T-helper 2 cell (primary cell): ENCODE measurements at places on chromosomes 2 and 18.

- no peak for DNase-seq
Measured at GRCh38 chr2:112622528-112622849, 23.2 kb upstream of the SLC20A1 start.

- no peak for DNase-seq
Measured at GRCh38 chr2:223008956-223009355, 43.0 kb upstream of the KCNE4 start.

GRCh38 chr2:38128653-38129052 is 52.7 kb upstream of the CYP1B1 start:
- no peak for DNase-seq

DNA sequence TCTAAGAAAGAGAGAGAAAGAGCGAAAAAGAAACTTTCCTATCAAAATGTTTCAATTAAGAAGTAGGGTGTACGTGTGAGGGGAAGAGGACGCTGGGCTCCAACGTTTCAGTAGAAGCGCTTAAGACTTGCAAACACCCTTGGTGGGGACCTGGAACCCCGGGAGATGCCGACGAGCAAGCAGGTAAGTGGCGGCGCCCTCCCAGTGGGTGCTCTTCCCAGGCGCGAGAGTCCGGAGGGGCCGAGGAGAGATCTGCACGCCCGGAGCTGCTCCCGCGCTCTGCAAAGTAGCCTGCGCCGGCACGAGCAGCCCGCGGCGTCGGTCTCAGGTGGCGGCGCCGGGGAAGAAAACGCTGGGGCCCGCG is 678 bp upstream of the OTX1 start:
- DNase-seq, result no peak

- no peak for DNase-seq
Measured at GRCh38 chr2:61604433-61604832, 66.3 kb upstream of the XPO1 start.

- no peak for DNase-seq
Measured at GRCh38 chr2:138727956-138728355, 52.2 kb downstream of the NXPH2 start.

GRCh38 chr2:68997401-68997800 is 15.6 kb upstream of the ANTXR1 start:
- no peak for DNase-seq

- no peak for DNase-seq
Measured at GRCh38 chr2:45545943-45546342, 65.1 kb downstream of the SRBD1 start.

- no peak for DNase-seq
Measured at GRCh38 chr2:29627279-29627711, 294.1 kb downstream of the ALK start.

DNA sequence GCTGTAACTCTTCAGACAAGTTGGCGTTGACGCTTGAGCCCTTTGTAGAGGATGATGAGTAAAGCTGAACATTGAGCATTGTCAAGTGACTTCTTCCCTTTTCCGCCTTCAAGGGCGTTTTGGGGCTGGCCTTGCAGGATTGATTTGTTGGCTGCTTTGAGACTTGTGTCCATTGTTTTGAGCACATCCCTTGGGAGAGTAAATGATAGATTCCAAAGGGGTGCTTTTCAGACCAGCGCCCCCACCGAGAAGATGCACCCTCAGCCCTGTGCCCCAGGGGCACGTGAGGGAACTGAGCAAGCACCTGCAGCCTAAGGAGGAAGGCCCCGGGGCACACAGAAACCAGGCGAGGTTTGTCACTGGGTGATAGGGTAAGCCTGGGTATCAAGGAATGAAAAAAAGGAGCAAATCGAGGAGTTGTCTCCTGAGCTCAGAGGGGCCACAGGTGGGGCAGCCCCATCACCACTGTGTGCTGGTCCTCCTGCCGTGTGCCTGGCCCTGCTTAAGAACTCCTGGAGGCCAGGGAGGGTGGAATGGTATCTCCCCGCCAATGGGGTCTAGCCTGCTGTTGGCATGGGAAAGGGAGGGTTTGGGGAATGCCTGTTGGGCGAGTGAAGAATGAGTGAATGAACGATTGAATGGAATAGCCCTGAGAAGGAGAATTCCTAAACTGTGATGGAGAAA is 64.0 kb downstream of the RAB31 start:
- no peak for DNase-seq

DNA sequence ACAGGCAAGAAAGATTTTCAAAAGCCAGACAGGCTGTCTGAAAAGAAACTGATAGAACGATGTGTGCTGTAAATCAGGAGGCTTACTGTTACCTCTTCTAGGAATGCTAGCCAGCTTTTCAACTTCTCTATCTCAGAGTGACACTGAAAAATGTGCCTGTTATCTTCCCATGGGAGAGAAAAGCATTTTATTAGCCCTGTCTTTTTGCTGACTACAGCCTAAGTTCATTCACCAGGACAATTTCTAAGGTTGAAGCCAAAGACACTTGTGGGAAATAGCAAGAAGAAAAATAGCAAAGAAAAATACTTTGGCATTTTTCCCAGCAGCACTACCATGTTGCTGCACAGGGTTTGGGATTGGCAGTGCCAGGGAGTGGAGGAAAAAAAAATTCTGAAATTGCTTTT is 34.0 kb downstream of the ABCB11 start:
- no peak for DNase-seq

DNA sequence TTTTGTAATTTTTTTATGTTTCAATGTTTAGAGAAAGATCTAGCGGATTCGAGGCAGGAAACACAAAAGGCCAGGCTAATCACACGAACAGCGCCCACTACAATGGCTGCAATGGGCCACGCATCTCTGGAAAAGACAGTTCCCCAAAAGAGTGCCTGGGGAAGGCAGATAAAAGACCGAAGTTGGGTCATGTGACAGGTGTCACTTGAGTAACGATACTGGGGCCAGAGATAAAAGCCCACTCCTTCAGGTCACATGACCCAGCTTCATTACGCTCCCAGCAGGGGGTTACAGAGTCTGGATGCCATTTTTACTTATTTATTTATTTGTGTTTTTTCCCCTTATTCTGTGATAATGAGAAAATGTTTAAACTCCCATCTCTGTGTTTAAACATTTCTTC is 95.4 kb downstream of the CDK15 start:
- DNase-seq, result no peak

DNA sequence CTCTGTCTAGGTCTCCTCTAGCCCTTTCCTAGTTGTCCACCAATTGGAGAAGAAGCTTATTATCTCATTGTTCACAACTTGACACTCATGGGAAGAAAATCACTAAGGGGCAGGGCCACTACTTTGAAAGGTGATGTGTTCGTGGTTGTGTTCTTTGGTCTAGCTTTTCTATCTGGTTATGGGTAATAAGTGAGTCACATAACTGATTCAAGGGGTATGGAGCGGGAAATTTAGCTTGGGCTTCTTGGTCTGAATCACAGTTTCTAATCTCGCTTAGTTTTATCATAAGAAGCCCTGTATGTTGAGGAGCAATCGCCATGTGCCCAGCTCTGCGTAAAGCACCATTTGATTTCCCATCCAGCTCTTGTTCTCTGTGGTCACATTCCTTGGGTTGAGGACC is 18.7 kb upstream of the DYTN start:
- DNase-seq, result no peak

- no peak for DNase-seq
Measured at GRCh38 chr2:138554123-138554522, 52.6 kb downstream of the SPOPL start.

DNA sequence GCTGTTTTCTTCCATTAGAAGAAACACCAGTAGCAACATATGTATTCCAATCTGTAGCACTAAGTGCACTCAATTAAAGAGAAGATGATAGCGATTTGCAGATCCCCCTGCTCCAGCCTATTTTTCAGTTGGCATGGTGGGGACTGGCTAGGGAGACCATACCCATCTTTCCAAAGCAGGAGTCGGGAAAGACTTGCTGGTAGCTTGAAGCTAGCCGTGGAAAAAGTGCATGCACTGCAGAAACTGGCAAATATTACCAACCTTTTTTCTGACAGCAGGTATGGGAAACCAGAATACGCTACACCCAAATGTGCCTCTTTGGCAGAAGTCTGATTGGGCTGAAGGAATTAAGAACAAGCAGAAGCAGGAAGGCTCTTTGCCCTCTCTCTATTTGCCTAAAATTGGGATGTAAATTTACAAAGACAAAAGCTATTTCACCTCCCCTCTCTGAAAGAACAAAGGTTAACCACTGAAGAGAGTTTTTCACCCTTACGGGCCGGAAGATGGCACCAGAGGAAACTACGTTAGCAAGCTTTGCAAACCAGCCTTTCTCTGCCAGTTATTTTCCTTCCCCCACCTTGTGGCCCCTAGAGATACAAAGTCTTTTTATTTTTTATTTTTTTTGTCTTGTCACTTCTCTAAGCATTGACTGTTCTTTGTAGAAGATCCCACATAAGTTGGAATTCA is 273.1 kb downstream of the DLGAP1 start:
- DNase-seq, result no peak

GRCh38 chr2:30764021-30764800 is 43.0 kb downstream of the CAPN13 start:
- no peak for DNase-seq

DNA sequence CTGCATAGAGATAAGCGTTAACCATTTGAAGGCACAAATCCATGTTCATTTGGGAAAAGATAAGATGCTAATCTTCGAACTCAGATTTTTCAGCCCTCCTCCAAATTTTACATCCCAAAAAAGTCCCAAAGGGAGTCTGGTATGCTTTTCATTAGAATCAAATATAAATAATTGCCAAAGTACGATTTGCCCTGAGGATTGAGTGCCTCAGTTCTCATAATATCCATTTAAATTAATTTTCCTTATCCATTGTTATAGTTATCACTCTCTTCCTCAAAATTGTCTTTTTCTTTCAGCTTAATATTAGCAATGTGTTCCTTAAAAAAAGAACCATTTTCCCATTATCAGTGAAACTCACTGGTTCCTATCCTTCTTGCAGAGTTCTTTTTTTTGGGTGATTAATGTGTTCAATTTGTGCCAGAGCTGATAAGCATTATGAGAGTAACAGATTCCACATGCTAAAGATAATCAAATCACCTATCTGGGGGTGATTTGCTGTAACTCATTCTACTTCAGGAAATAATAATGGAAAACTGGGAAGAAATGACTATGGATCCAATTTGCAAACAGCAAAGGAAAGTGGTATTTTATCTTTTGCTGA is 686 bp downstream of the HNMT start:
- no peak for DNase-seq

DNA sequence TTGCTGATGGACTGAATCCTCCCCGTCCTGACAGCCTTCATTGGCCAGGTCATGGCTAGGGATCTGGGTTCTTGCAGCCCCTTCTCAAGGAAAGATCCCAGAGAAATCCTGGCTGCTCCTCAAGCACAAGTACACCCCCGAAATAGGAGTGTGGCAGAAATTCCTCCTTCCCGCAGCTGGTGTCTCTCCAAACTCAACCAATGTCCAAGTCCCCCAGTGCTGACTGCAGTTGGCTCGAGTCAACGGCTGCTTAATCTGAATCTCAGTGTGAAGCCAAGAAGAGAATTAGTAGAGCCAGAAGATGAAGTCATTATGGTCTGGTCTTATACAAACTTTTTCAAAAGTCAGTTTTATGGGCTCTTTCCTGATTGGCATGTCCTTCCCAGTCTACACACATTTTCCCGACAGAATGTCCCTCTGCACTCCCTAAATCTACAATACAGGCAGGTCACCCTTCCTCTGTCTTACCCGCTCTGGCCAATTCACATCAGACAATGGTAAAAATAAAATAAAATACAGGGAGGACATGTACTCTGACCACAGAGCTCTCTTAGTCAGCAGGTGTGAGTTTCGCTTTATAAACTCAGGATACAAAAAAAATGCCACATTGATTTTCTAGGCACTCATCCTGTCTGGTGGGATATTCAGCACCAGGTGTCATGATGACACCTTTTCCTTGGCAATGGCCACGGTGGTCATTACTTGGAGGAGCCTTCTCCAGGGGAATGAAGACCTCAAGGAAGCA is 76.9 kb upstream of the PAPOLG start:
- DNase-seq, result no peak

DNA sequence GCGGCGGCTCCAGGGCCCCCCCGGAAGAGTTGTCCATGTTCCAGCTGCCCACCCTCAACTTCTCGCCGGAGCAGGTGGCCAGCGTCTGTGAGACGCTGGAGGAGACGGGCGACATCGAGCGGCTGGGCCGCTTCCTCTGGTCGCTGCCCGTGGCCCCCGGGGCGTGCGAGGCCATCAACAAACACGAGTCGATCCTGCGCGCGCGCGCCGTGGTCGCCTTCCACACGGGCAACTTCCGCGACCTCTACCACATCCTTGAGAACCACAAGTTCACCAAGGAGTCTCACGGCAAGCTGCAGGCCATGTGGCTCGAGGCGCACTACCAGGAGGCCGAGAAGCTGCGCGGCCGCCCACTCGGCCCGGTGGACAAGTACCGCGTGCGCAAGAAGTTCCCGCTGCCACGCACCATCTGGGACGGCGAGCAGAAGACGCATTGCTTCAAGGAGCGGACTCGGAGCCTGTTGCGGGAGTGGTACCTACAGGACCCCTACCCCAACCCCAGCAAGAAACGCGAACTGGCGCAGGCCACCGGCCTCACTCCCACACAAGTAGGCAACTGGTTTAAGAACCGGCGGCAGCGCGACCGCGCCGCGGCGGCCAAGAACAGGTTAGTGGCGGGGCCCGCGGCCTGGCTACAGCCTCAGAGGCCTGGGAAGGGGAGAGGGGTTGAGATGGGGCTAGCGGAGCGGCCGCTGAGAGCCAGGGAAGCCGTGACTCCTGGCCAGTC is 965 bp downstream of the SIX3 start:
- no peak for DNase-seq

- DNase-seq, result no peak
Measured at GRCh38 chr2:72940786-72941185, 23.5 kb downstream of the EMX1 start.

DNA sequence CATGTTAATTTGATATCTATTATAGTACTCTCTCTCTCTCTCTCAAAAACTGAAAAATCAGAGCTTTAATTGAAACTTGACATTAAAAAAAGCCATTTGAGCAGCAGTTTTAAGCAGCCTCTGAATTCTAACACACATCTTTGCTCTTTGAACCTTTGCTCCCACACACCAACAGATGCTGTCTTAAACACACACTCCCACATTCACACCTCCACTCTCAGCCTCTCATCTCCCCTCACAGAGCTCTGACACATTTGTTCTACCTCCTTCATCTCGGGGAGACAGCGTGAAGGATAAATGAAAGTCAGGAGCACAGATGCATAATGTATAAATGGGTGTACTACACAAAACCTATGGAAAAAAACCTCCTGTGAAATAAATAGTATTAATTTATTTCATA is 95.2 kb downstream of the NAB1 start:
- DNase-seq, result no peak

DNA sequence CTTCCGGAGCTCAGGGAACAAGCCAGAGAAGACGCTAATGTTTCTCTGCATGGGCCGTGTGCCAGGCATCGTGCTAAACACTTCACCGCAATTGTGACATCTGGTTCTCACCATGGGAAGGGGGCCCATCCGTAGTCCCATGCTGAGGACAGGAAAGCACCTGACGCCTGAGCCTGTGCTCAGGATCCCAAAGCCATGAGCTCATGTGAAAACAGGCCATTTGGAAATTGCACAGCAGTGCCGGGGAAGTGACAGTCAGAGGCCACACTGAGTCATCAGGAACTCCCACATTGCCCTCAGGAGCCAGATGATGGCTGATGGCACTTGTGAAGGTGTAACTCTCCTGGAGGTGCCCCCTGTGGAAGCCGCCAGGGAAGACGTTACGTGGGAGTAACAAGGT is 141.0 kb downstream of the INHBB start:
- DNase-seq, result no peak

- no peak for DNase-seq
Measured at GRCh38 chr18:21241301-21242048, 557 bp upstream of the GREB1L start.
